ENCODE measurements at places on chromosomes 7 and 10.

DNA sequence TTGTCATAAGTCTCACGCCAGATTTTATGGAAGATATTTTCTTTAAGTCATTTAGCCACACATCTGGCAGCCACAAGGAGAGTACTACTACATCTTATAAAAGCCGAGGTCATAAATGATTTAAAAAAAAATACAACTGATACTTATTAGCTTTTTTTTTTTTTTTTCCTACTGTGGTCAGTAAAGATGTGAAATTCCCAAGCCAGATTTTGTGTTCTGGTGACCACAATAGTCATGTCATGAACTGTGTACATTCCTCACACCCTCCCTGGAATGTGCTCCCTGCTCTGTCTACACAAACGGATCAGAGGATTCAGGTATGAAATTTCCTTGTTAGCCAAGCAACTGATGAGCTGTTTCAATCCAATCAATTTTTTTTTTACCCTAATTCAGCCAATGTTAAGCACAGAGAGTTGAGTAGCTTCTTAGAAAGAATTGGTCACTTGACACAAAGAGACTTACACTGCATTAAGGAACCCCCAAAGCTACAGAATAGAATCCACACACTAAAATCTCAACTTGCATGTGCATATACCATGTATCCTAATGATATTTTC is 54.7 kb downstream of the CHRM2 start:
- DNase-seq, result peak; percentile 13

- DNase-seq, result peak; percentile 4
These were observed 1.0 kb upstream of the ZNF800 start for GRCh38 chr7:127393368-127394058.

GRCh38 chr7:2966466-2967078 is 77.1 kb downstream of the CARD11 start:
- no peak for DNase-seq

DNA sequence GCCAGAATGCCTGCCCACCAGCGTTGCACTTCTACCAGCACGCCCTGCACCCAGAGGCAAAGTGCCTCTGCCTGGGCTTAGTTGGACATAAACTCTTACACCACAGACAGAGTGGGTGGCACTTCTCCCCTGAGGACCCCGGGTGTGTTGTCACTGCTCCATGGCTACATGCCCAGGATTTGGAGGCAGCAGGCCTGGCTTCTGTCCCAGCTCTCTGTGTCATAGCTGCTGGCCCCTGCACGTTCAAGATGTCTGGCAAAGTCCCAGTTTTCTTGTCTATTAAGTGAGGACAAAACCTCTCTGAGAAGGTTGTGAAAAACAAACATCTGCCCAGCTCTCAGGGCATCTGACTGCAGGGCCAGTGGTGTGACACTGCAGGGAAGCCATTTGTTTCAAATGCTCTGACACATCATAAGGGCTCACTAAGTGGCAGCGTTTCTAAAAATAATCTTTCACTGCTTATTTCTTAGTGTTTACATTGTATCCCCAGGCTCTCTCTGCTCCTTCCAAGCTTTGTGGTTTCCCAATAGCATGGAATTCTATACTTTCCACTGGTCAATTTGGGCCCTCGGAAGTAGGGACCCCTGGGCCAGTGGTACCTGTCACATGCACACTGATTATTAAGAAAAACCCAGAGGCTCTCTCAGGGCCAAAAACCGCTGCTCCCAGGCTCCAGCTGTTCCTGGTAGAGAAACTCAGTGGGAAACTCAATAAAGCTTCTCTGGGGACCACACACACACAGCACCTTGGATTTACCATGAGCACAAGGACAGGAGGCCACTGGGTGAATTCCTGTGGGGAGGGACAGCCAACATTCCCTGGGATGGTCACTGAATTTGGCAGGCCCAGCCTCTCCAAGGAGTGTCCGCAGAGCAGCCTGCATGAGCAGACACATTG is 86.2 kb upstream of the ANLN start:
- DNase-seq, result peak; percentile 92

- peak; percentile 35 for DNase-seq
These were observed 9.2 kb upstream of the SLC18A3 start for GRCh38 chr10:49600781-49601400.

DNA sequence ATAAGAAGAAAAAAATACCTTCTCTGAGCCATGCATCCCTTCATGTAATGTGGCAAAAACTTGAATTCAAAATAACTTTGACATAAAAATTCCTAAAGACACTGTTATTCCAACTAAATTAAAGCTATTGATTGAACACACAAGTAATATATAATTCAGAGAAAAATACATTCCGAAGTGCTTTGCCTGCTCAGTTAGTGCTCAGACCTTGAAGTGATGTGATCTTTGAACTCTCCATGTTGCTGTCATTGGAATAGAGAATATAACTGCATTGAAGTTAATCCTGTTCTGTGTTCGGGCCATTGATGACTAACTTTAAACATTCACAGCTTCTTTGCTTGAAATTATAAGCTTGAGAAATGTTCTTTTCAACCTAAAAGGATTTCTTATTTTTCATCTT is 114.0 kb upstream of the IFRD1 start:
- DNase-seq, result no peak

DNA sequence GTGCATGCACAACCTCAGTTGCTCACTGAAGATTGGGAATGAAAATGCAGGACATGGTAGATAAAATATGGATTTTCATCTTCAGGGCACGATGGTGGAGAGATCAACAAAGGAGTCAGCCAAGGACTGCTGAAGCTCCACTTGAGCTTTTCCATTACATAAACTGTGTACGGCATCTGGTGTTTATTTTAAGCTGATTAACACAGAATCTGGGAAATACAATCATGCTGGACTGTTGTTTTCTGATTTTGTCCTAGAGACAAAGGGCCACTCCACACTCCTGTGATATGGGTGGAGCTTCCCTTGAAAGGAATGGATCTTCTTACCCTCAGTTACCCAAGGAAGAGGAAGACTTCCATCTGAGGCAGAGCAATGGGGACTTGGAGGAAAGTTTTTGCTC is 120.6 kb downstream of the SAMD9 start:
- no peak for DNase-seq

DNA sequence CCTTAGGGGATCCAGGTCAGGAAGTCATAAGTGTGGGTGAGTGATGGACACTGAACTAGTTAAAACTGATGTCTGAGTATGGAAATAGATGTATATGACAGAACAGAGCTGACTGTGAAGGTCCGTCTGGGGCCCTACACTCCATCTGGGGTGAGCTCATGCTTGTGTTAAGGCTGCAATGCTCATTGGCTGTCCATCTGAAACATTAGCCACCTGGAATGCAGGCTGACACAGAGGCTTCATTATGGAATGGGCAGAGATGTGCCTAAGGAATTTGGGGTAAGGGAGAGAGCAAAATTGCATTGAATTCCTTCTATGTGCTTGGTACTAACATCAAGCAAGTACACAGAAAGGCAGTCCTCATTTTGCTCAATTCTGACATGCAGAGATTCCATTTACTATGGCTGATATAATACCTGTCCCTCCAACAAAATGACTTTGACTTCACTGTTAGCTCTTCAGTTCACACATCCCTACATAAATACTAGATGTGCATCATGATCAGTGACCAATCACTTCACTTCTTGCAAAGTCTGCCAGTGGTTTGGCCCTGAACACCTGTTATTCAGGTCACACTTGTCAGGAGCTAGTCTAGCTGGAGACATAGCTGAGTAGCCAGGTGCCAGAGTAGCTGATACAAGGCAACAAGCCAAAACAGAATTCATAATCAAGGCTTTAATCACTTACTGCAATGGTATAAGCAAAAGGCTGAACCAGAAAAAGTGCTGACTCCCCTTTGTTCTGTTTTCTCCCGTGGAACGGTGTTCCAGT is 128.9 kb upstream of the VWC2 start:
- peak; percentile 22 for DNase-seq

- peak; percentile 95 for DNase-seq
These were observed 182.8 kb downstream of the ARHGAP12 start for GRCh38 chr10:31745612-31746376.

DNA sequence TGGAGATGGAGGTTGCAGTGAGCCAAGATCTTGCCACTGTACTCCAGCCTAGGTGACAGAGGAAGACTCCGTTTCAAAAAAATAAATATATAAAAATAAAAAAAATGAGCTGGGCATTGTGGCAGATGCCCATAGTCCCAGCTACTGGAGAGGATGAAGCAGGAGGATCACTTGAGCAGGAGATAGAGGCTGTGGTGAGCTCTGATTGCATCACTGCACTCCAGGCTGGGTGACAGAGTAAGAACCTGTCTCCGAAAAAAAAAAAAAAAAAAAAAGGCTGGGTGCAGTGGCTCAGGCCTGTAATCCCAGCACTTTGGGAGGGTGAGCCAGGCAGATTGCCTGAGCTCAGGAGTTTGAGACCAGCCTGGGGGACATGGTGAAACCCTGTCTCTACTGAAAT is 11.8 kb downstream of the ZNF487 start:
- DNase-seq, result no peak

GRCh38 chr7:149662591-149663095 is 110.7 kb downstream of the ZNF467 start:
- DNase-seq, result peak; percentile 74

GRCh38 chr10:86199041-86199440 is 167.6 kb downstream of the GRID1 start:
- DNase-seq, result no peak

DNA sequence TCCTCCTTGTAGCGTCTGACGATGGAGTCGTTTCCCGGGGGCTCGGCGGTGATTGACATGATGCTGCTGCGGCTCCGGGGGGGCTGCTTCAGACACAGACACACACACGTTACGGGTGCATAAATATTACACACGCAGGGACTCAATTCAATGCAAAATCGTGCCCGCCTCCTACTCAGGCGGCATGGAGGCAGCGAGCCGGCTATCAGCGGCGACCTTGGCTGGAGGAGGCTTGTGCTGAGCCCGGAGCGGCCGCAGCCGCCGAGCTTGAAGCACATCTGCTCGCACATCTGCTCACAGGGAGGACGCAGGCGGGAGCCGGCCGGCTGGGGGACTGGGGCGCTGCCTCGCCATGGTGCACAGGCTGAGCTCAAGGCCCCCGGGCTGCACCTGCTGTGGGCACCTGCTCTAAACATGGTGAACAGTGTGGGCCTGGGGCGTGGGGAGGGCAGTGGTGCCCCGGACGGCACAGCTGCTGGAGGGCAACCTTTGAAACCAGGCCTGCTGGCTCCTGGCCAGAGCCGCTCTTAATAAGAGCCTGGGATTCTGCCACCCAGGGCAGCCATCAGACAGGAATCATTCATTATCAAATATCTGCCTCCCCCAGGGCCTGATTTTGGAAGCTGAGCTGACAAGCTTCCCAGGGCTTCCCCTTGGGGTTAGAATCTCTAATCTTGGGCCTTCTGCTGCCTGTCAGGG is 84.7 kb upstream of the GNA12 start:
- no peak for DNase-seq

GRCh38 chr7:11448323-11448722 is 383.7 kb downstream of the THSD7A start:
- no peak for DNase-seq

DNA sequence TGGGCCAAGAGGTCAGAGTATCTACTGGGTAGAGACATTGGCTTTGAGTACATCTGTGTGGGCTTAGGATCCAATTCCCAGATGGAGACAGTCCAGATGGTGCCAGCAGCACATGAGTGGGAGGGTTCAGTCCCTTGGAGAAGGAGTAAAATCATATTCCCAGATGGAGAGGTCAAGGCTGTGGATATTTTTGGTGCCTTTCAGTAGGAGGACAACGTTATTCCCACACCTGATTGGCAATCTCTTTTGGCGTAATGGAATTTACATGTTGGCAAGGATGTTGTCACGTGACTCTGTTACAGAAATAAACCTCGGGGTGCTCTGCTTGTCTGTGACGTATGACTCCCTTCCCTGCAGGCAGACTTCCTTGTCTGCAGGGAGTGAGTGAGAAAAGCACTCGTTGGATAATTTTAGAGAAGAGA is 27.6 kb downstream of the NPS start:
- peak; percentile 61 for DNase-seq

DNA sequence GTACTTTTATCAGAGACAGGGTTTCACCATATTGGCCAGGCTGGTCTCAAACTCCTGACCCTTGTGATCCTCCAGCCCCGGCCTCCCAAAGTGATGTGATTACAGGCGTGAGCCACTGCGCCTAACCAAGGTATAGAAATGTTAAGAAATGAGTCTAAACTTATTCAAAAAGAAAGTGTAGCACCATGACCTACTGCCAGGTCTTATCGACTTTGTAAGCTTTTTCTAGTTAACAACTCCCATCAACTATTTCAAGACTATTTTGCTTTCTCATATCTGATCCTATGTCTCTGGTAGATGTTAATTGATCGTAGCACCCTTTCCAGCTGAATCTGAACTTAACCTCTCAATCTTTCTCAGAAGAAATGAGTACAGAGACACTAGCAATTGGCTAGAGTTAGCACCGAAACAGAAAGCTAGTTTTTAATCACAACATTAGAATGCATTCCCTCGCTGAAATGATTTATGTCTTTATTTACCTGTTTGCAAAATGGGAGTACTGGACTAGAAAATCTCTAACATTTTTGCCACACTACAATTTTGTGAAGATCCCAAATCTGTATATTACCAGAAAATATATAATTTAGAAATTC is 114.0 kb upstream of the HGF start:
- no peak for DNase-seq

DNA sequence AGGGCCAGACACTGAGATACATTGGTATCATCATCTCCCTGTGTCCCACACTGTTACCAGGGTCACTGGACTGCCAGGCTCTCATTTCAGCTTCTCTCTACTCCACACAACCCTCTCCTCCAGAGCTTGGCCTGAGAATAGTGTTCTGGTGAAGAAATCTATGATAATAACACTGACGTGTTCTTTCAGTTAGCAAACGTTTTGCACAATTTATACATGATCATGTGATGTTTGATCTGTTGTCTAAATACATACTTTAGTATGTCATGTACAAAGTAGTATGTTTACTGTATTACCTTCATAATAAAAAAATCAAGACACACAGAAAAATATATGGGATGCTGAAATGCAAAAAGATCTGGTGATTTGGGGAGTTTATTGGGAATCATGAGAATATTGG is 5.0 kb downstream of the SLC16A9 start:
- DNase-seq, result no peak

GRCh38 chr10:90917238-90917967 is 3.5 kb downstream of the ANKRD1 start:
- no peak for DNase-seq

- DNase-seq, result no peak
These were observed 19.9 kb downstream of the SLC13A4 start for GRCh38 chr7:135708041-135708440.

DNA sequence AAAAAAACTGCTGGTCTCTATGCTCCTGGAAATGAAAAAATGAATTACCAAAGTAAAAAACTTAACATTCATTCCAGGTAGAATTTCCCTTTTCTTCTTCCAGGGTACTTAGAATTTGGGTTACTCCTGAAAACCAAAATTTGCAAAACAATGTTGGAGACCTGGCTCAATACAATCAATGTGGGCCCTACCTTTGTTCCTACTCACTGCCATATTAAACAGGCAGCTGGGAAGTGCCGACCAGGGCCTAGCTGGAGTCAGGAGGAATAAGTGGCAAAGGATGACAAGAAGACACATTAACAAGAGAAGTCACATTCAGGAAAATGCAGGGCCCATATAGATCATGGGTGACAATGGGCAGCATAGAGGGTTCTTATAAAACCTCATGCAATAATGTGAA is 6.4 kb upstream of the AGK start:
- DNase-seq, result no peak

- no peak for DNase-seq
These were observed 448.5 kb upstream of the ANKRD30A start for GRCh38 chr10:36676756-36677430.
